SK-N-MC (cell line): ENCODE measurements at places on chromosomes 3 and 15.

- no peak for DNase-seq
Observed at GRCh38 chr3:119643528-119643927, 16.9 kb downstream of the POPDC2 start.

- no peak for DNase-seq
Observed at GRCh38 chr3:177345973-177346503, 148.8 kb upstream of the TBL1XR1 start.

DNA sequence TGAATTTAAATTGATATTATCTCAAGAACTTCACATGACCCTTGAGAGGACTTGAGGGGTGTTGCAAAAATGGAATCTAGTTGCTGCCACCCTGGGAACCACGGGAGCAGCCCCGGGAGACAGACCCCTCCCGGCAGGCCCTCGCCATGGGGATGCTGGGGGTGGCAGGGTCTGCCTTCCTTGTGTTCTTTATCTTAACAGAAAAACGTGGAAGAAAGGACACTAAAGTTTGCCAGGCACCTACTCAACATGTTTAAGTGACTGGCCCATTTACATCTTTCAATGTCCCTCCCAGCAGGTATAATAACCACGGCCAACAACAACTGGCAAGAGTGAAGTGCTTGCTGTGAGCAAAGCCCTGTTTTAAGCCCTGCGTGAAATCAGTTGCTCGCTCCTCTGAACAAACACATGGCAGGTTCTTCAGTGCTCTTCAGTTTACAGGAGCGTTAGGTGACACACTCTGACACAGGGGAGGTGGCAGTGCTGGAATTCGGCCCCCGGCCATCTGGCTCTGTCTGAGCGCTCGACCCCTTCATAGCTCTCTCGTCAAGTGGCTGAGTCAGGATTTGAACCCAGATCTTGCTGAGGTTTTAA, 112.5 kb downstream of the ASB7 start:
- no peak for DNase-seq

DNA sequence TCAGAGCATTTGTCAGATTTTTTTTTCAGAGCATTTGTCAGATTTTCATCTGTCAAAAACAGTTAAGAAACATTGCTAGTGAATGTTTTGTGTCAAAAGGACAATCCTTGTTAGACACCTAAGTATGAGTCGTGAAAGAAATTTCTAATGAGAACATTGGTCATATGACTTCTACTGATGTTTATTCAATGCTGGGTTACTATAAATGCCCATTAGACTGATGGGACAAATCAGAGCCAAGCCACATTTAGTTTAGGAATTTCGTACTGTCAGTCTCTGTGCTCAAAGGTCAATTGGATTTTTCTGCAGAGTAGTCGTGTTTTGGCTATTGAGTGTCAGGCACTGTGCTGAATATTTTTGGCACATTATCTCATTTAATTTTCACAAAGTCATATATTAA, 31.6 kb downstream of the TSC22D2 start:
- no peak for DNase-seq

DNA sequence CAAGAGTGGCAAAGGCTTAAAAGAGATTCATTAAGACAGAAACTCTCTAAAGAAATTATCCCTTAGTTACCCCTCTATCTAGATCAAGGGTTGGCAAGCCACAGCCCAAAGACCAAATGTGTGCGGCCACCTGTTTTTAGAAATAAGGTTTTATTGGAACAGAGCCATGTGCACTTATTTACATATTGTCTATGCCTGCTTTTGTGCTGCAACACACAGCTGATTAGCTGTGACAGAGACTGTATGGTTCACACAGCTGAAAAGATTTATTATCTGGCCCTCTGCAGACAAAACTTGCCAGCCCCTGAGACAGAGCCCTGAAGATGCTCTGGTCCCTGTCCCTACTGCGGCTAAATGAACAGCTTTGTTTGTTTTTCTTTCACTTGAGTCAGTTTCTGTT, 88.1 kb downstream of the ADAMTS9 start:
- DNase-seq, result no peak

- DNase-seq, result no peak
Observed at GRCh38 chr15:100263031-100263430, 78.7 kb downstream of the ADAMTS17 start.

GRCh38 chr3:157265931-157266330, 106.0 kb upstream of the CCNL1 start:
- DNase-seq, result no peak

DNA sequence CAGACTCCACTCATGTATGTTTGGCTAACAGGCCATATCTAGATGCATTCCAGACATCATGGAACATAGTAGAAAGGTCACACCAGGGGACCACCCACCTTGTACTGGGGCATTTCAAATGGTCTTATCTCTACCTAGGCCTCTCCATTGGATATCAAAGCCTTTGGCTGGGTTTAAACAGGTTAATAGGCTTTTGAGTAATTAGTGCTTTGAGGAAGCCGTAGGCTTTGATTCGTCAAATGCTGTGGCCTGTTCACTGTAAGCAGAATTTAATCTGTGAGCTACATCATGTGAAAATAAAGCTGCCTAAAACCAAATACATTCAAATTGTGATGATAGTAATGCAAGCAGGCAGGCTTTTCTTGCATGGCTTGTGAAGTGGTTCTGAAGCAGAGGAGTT, 129.5 kb downstream of the ST8SIA2 start:
- DNase-seq, result no peak

GRCh38 chr3:9615003-9615628, 34.2 kb upstream of the MTMR14 start:
- DNase-seq, result no peak

GRCh38 chr15:101368861-101369642, 74.0 kb upstream of the SNRPA1 start:
- no peak for DNase-seq

- DNase-seq, result no peak
Observed at GRCh38 chr15:70702584-70702983, 60.8 kb downstream of the UACA start.

DNA sequence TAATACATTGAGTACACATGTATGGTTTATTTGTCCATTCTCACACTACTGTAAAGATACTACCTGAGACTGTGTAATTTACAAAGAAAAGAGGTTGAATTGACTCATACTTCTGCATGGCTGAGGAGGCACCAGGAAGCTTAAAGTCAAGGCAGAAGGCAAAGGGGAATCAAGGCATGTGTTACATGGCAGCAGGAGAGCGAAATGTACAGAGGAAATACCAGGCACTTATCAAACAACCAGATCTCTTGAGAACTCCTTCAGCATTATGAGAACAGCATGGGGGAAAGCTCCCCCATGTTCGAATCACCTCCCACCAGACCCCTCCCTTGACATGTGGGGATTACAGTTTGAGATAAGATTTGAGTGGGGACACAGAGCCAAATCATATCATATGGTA, 666.3 kb downstream of the ZBBX start:
- no peak for DNase-seq

DNA sequence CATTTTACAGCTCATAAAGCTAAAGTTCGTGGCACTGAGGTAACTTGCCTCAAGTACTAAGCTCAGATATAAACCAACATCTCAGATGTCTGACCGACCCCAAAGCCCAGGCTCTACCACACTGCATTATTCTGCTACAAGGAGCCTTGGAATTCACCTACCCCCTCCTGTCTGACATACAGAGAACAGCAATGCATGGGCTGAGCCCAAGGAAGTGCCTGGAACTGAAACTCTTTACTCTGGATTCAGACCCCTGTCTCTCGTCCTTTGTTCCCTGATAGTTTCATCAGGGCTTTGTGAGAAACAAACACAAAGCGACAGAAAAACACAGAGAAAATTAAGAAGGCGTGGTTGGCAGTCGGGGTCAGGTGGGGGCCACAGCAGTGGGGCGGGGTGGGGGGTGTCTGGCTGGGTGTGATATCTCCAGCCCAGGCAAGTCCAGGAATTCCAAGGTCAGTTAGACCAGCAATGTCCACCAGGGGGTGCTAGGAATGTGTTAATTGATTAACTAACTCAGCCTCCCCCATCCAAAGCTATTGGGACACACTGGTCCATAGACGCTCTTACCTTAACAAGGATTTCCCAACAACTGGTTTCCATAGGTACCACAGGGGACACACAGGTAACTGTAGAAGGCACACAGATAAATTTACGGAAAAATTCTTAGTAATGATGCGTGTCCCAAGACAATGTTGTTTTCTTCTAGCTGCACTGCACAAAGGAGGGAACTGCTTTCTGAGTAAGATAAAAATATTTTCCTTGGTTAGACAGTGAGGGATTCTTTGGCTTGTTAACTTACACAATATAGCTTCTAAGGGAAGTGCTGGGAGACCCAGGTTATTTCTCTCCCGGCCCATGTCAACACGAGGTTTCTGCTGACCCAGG, 18.8 kb upstream of the SSUH2 start:
- no peak for DNase-seq

DNA sequence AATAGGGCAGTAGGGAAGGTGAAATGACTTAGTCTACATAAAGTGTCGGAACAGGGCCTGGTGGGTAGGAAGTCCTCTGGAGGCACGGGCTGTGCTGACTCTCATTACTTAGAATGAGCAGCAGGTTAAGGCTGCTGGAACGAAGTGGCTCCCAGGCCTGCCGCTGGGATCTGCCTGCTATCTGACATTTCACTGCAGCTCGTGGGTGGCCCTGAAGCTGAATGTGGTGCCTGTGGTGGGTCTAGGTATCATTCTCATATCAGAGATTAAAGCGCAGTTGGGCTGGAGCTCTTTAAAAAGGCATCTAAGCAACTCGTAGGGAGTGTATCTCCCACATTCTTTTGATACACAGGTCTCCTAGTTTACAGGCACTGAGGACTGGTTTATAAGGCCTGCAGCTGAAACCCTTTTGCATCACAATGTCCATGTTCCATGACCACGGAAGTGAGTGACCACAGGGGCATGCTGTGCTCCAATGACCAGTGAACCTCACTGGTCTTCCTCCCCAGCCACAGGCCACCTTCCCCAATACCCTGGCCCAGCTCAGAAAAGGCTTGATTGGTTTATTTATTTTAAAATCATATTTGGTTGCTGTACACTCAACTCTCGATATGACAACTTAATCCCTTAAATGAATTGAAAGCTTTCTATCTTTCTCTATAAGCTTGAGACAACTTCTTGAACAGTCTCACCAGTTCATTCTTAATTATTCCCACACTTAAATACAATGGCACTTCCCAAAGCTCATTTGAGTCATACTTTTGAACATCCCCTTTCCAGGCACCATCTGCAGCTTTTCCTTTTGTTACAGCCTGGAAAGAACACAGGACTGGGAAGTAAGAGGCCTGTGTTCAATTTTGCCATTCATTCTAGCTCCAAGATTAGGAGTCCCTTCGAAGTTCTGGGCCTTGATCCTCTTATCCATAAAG, 19.0 kb downstream of the ADAMTS9 start:
- no peak for DNase-seq

DNA sequence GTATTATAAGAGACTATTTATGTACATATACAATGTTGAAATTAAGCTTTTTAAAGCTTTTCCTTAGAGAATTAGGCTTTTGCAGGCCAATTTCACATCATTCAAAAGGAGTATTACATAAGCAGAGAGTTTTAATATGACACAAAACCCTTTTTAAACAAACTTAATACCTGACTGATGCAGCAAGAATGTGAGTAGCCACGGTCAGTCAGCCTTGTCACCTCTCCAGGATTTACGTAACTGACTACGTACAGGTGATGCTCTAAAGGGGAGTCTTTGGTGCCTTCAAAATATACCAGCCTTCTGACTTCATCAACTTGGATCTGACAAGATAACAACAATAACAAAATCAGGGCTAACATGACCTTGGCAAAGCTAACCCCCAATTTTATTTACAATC, 44.2 kb upstream of the IGDCC4 start:
- no peak for DNase-seq

- DNase-seq, result no peak
Observed at GRCh38 chr3:193776626-193777358, 183.8 kb downstream of the OPA1 start.
